ENCODE measurements at places on chromosomes 1 and 21. TPM values are rescaled to one million over a fixed set of nuclear protein-coding genes. Genes with fewer than 3 reads are reported as not detected.

- DNase-seq: no peak
These were observed 1.9 kb upstream of the HIVEP3 start for GRCh38 chr1:41920658-41921057.

DNA sequence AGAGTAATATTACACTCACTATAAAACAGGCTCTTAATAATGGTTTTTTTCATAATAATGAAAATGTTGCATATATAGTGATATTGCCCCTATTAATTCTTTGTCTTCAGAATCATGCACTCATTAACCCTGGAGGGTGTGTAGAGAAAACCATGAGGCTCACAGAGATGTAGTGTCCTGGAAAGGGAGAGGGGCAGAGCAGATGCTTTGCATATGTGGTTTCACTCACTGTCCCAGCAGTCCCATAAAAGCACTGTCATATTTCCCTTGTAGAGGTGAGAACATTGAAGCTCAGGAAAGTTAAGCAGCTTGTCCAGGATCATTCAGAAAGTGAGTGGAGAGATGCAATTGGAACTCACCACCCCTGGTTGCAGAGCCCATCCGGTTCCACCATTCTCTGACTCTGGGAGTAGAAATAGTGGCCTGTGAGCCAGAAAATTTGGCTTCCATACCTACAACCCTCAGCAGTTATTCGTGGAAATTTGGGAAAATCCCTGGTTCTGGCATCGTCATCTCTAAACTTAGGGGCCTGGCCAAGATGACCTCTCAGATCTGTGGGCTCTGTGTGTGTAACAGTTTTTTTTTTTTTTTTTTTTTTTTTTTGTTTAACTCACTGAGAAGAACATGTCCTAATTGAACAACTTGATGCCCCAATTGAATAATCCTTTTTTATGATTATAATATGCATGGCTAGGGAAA is 86.4 kb downstream of the RGL1 start:
- no peak for DNase-seq

- no peak for DNase-seq
These were observed 15.5 kb downstream of the MORN1 start for GRCh38 chr1:2375923-2376260.

DNA sequence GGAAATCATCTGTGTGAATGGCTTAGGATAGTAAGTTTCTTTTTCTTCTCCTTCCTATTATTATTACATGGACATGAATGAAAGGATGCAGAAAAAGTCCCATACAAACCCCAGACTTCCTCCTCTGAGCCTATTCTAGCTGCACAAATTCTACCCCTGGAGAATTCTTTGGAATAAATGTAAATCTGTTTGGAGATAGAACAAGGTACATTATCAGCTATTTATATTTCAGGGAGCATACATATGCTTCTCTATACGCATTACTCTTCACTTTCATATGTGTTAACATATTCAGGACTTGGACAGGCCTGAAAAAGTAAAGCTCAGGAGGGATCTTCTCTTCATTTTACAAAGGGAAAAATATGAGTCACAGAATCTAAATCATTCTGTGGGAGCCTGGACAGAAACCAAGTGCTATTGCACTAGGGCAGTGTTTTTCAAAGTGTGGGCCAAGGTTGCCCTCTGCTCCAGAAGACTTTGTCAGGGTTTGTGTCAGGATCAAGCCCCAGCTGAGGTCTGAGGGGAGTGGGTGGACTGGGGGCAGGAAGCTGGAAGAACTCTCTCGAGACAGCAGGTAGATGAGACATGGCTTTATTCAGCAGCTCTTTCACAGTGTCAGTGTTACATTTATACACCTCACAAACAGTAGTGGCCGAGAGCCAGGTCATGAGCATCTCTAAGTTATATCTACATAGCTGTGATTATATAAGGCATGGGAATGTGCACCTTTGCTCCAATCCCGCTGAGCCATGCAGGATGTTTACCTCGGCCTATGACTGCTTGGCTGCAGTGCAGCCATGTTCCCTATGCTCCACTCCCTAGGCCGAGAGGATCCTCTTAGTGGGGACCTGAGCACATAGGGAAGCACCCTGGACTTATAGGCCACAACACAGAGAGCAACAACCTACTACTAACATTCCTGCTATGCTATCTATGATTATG is 114.3 kb downstream of the GDAP2 start:
- no peak for DNase-seq

DNA sequence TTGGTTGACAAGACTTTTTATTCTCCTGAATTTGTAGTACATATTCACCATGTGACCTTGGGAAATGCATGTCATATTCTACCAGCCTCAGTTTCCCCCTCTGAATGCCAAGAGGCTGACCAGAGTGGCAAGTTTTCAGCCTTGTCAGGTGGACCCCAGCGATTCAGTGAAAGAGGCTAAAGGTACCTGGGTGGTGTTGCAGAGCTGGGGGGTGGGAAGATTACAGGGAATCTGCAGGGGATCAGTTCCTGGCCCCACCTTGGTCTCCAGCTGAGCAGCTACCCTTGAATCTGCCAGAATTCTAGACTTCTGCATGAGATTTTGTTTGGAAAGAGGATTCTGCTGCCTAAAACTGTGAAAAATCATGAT is 27.9 kb upstream of the KCNA2 start:
- DNase-seq: no peak

- DNase-seq: peak; percentile 96
These were observed 184.2 kb downstream of the ETS2 start for GRCh38 chr21:38989745-38990423.

DNA sequence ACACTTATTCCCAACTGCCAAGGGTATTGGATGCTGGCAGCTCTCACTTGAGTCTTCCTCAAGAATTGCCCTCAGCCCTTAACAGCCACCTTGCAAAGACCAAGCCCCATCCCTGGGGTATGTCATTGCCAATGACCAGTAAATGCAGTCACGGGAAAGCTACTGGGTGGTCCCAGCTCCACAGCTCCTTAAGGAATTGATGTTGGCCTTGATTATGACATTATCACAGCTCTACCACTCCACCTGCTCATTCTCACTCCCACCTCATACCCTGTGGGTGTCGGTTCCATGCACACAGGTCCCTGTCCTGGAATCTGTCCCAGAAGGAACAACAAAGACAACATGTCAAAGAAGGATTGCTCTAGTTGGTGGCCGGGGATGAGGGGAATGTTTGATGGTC is 60.5 kb upstream of the GJB5 start:
- DNase-seq: no peak

- peak; percentile 60 for DNase-seq
These were observed 57.4 kb upstream of the CITED4 start for GRCh38 chr1:40919475-40920011.

DNA sequence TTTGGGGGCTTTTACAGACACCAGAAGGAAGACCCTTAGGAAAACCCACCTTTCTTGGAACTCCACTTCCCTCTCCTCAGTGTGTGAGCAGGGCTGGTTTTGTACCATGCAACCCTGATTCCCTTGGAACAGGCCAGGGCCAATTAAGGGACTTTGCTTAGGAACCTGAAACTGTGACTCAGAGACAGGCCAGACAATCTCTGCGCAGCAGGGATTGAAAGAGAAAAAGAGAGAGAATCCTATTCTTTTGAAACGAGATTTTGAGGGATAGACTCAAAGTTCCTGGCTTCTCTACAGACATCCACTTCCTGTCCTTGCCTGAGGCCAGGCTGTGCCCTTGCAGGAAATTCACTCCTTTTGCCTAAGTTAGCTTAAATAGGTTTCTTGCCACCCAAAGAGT is 23.1 kb upstream of the C1orf198 start:
- DNase-seq: no peak

GRCh38 chr1:74245168-74245772 is 10.1 kb downstream of the TNNI3K start:
- DNase-seq: peak; percentile 3

DNA sequence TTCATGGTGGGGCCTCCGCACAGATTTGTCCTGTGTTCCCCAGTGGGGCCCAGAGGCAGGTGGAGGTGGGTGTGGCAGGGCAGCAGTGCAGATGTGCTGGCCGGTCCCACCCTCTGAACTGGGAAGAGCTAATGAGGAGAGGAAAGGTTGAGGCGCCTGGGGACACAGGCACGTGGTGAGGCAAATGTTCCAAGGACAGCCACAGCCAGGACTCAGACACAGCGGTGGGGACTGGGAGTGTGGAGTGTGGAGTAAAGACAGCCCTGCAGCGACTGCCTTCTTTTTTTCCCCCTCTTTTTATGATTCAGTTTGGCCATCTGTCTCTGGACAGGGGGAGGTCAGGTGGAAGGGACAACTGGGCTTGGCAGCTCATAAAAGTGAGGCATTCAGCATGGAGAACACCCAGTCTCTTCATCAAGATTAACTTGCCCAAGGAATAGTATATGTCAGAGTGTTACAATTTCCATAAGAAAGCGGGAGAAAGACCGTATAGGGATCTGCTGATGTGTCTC is 104.2 kb upstream of the GCLM start:
- DNase-seq: no peak

GRCh38 chr21:41828884-41829360 is 50.2 kb downstream of the PRDM15 start:
- DNase-seq: no peak

- no peak for DNase-seq
These were observed 218.1 kb downstream of the ST6GALNAC3 start for GRCh38 chr1:76292418-76293184.

- peak; percentile 2 for DNase-seq
These were observed 24.3 kb downstream of the PTGS2 start for GRCh38 chr1:186655876-186656275.

DNA sequence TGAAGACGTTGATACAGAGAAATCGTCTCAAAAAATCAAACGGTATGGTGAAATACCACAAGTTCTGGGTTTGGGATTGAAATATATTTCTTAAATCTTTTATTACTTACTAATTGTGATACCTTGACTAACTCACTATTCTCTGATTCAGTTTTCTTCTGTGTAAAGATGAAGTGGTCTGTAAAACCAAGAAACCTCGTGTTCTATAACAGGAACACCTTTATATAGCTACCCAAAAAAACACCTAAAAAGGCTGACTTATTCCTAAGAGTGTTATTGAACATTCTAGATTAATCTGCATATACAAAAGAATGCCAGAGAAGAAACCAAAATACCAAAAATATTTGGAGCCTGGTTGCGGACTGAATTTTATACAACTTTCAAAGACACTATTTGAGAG is 721 bp downstream of the LRRIQ3 start:
- no peak for DNase-seq

- DNase-seq: peak; percentile 73
These were observed 228.9 kb upstream of the TMEM51 start for GRCh38 chr1:14924455-14925331.

- peak; percentile 68 for DNase-seq
These were observed 15.1 kb downstream of the BLACAT1 start for GRCh38 chr1:205440476-205441317.

DNA sequence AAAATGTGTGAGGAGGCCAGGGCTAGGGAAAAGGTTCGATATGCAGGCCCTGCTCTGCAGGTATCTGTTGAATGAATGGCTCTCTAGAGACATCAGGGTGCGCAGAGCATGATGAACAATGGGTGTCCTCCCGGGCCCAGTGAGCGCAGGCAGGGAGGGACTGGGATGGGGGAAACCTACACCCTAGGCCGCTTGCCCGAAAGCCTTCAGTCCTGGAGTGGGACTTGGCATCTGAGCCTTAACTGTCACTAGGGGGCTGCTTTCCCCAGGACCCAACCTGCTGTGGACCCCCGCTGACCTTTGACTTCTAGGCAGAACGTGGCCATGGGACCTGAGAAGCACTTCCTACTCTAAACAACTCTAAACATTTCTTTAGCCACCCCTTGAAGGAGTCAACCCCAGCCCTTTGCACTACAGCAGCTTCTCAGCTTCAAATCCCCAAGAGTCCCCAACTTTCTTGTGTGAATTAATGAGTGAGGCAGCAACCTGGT is 444 bp upstream of the MAP3K6 start:
- no peak for DNase-seq

DNA sequence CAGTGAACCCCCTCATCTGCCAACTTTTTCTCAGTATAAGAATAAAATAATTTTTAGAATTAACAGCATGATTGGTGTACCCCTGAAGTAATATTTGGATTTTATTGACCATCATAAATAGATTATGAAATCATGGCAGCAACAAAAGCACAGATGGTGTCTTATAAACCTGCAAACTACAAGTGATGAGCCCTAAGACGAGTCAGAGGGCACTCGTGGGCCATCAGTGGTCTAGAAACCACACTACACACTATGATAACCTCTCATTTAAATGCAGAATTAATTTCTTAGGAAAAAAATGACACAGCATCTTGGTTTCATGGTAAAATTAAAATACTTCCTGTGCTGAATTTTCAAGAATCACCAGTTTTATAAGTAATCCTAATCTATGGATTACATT is 312.4 kb downstream of the PTBP2 start:
- DNase-seq: no peak

GRCh38 chr1:223659711-223660110 is 5.8 kb downstream of the CAPN8 start:
- DNase-seq: no peak

DNA sequence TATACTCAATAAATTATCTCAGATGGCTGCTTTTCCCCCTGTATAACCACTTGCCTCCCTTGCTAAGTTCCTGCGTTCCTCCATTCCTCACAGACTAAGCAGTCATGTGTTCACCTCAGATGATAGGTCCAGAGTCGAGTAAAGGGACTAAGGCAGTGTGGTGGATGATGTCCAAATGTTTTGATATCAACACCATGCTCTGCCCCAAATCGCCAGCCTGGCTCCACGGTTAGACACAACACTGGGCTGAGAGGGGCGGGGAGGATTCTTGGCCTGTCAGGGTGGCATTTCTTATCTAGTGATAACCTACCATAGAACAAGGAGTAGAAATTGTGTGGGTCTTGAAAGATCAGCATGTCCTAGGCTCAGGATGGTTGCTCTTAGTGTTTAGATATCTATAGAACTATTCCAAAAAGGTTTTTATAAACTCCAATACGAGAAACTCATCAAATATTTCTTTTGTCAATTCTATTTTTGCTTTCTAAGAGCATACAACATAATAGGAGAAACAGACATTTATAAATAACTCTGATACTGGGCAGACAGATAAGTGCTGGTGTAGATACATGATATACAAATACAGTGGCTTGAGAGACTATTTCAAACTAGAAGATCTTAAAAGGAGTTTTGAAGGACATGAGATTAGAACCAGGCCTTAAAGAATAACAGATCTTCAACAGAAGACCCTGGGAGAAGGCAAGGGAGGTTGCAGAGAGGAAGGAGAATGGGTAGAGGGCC is 21.5 kb downstream of the GJA5 start:
- no peak for DNase-seq

The KPRP gene
- not detected for total RNA-seq

The CATSPERE gene
- total RNA-seq: 2.0 TPM

The SYCP1 gene
- 0.09 TPM for total RNA-seq

The S100A8 gene
- total RNA-seq: 556 TPM

The AQP10 gene
- 0.64 TPM for total RNA-seq

The TMOD4 gene
- 0.83 TPM for total RNA-seq

Data from lung (tissue), 17 donors.